ENCODE measurements at places on chromosomes 11 and 22.
A peak's percentile ranks its signal among the peaks of the same experiment; 100 is the strongest.

DNA sequence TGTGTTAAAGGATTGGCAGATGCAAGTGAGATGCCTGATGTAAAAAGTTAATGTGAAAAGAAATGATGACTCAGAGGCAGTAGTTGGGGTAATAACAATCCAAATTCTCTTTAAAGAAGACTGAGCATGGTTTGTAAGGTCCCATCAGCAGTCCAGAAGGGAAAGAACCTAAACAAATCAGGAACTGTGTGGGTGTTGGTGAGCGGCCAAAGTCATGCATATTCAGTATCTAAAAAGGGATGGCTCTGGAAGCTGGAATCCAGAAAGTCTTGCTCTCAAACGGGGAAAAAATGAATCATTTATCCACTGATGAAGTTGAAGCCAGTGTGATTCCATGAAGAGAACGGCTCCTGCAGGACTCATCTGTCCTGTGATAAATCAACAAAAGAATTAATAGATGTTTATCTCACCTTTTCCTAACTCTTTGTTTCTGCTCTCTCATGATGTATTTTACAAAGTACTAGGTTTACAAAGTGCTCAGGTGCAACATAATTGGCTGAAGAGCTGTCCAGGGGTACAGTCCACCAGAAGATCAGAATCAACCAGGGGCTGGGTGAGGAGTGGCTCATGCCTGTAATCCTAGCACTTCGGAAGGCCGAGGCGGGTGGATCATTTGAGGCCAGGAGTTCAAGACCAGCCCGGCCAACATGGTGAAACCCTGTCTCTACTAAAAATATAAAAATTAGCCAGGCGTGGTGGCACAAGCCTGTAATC, 20.5 kb upstream of the SORL1-AS1 start:
- no peak for DNase-seq

GRCh38 chr11:1401656-1402221, 12.0 kb downstream of the BRSK2 start:
- peak; percentile 33 for DNase-seq

DNA sequence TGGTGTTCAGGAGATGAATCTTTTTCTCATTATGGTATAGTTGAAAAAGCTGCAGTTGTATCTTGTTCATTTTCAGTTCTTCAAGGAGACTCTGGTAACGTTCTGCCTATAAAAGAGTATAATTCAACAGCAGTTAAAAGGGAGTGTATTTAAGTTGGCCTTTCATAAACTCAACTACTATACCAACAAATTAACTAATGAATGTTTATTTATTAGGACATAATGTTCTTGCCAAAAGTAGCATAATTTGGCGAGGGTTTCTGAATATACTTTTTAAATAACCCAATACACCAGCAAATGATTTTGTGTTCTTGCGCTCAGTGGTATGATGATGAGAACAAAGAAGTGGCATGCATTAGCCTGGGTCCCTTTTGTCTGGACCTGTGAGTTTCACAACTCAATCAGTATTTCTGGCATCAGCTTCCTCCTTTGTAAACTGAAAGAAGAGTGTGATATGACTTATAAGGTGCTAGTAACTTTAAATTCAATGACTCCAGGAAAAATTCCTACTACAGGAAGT, 10.9 kb downstream of the SMC1B start:
- DNase-seq, result no peak

DNA sequence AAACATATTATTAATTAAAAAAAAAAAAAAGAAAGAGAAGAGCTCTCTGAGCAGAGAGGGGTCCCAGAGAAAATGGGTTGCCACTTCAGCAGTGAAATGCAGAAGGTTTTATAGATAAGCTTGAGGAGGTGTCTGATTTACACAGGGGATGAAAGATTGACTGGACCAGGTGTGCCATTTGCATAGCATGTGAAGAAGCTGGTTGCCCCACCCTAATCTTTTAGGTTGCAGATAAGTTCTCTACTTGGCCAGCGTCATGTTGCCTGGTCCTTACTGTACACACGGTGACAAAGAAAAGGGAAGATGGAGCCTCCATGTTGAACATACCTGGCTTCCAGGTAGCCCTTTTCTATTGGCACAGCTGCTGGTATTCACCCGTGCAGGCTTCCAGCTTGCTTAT, 41.4 kb downstream of the MS4A2 start:
- no peak for DNase-seq

DNA sequence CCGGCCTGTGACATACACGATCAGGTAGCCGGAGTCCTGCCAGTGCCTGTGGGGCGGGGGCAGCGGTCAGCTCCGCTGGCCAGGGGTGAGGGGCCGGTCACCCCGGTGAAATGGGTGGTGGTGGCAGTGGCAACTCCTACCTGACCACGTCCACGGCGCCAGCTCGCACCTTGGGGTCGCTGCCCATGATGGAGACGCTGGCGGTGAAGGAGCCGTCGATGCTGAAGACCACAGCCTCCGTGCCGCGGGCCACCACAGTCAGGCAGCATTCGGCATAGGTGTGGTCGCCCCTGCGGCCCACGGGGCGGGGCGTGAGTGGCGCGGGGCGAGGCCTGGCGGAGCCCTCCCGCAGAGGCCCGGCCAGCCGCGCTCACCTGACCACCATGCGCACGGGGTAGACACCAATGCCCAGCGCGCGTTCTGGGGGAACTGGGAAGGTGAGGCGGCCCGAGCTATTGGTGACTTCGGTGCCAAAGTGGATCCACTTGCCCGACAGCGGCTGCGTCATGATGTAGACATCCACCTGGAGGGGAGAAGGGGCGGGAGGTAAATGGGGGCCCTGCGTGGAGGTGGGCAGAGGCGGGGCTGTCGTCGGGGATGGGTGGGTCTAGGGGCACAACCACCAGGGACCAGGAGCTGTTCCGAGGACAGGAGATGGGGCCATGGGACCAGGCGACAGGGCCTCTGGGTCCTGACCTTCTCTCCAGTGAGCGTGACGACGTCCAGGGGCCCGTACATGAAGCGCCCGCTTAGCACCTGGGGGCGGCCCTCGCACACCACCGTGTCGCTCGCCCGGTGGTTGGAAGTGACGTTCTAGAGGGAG, 10.9 kb downstream of the AIP start:
- DNase-seq, result no peak

DNA sequence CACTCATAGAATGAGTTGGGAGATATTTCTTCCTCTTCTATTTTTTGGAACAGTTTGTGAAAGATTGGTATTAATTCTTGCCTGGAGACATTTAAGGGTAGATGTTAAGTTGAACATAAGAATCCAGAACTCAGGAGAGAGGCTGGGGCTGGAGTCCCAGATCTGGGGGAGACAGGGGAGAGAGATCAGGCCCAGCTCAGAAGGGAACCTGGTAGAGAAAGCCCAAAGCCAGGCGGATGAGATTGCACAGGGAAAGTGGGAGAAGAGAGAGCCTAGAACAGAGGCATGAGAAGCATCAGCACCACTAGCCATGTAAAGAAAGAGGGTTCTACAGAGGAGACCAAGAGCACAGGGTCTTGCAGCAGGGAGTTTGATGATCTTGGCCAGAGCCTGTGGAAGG, 13.0 kb upstream of the GNAZ start:
- DNase-seq, result no peak

DNA sequence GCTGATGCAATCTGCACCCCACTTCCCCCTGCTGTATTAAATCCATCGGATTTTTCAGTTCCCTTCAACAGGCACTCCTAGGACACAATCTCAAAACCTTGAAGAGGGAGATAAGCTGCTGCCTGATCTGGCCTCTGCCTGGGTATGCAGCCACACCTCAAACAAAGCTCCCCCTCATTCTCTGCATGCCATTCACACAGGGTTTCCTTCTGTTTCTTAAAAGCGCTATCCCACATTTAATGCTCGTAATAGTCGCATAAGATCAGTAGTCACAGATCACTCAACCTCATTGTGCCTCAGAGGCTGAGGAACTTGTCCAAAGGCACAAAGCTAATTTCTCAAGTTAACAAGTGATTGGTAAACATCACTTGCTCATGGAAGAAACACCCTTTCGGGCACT, 34.0 kb downstream of the UQCR10 start:
- no peak for DNase-seq

DNA sequence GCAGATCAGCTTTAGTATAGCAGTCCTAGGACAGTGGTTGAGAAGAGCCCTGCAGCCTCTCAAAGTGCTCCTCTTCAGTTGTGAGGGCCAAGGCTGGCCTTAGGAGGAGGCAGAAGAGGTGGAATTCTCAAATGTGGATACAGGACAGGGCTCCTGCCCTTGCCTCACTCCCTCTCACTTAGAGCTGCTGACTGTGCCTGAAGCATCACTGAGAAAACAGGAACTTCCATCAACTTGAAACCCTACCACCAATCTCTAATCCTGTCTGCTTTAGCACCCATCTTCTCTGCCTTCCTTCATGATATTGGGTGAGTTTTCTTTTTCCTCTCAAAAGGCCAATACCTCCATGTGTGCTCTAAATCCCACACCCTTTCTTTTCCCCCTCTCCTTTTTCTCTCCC, 14.4 kb upstream of the UCP3 start:
- DNase-seq, result no peak

DNA sequence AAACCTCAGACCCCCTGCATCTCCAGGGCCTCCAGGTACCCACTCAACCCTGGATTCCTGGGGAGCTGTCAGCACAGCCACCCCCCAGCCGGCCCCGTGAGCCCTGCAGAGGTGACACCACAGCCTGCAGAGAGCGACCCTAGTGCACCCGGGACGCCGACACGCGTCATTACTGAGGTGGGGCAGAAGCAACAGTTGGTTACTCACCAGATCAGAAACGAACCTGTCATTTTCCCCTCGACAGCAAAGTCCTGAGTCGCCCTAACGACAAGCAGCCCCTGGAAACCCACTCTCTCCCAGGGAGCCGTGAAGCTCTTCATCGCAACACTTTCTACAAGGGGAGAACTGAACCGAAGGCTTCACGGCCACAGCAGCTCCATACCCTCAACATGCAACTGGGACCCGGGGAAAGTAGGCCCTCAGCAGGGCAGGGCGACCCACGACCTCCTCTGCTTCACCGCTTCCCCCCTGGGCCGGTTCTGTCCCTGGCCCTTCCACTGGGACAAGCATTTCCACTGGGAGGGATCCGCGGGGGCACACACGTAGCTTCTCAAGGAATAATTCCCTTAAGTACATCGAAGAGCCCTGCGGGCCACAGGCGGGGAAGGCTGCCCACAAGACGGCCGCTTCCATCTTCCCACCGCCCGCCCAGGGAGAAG, 1.6 kb downstream of the BRD1 start:
- peak; percentile 60 for DNase-seq

GRCh38 chr22:44895296-44896055, 114.3 kb downstream of the PHF21B start:
- DNase-seq, result no peak

DNA sequence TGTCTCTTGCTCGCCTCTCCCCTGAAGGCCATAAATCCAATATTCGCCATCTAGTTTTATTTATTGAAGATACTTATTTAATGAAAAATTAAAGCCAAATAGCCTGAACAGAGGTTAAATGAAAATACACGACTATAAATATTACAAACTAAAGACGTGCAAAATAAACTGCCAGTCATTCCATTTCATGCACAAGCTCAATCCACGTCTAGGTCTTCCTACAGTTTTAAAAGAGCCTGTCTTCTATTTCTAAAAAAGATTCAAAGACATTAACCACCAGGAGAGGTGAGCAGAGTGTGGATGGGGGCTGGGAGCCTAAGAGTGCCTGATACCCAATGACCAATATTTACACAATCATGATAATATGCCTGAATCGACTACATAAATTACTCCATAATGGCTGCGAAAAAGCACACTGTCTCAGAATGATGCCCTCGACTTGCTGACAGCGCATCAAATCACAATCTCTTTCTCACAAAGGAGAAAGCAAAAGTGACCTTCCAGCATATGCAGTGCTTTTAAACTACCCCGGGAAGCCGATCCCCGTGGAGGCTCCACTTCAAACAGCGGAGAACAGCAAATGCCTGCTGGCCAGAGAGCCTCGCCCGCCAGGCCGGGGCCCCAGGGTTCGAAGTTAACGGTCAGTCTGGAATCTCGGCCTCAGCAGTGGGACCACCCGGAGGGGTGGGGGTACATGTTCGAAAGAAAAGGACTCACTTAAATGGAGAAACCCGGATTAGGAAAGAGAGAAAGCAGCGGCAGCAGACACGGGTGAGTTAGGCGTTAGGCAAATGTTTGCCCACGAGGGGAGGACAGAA, 1.7 kb downstream of the FCHSD2 start:
- DNase-seq, result no peak

- DNase-seq, result no peak
Measured at GRCh38 chr11:57459164-57460021, 935 bp upstream of the RTN4RL2 start.

GRCh38 chr22:28146401-28147314, 227.6 kb upstream of the PITPNB start:
- no peak for DNase-seq

DNA sequence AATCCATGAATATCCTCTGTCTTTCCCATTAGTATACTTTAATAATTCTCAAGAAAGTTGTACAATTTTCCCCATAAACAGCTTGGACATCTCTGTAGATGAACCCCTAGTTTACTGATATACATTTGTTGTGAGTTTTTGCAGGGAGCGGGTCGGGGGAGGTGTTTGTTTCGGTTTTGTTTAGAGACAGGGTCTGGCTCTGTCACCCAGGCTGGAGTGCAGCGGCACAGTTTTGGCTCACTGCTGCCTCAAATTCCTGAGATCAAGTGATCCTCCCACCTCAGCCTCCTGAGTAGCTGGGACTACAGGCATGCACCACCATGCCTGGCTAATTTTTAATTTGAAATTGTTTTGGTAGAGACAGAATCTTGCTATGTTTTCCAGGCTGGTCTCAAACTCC, 57.6 kb downstream of the IGLL5 start:
- DNase-seq, result no peak

DNA sequence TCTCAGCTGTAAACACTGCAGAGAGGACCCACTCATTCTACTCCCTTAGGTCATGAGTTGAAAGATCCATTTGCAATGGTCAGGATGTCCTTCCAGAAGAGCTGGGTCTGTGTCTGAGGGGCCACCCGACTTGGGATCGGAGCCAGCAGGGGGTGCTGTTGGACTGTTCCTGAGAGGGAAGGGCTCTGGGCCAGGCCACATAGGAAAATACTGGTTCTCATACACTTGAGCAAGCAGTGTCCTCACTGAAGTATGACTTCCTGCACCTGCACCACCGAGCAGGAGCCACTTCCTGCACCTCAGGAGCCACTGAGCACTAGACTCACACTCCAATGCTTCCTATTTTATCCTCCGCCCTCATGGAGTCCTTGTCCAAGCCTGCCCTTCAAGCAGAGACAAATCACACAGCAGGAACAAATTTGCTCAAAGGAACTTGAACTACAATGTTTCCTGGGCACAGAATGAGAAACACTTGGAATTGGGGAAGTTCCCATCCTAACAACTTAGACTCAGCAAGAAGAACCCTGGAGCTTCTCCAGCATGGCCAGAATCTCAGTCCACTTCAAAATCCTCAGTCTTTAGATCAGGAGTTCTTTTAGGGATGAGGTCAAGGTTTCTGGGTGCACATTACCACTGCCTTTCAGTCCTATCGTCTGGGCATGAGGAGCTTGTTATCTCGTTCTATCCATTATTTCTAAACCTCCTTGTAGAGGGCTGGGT, 36.6 kb upstream of the VPREB1 start:
- peak; percentile 69 for DNase-seq

Data from CD4-positive, alpha-beta T cell treated with Interleukin-1 beta for 1 hour (primary cell).